Fibroblast of lung (primary cell): ENCODE measurements at places on chromosomes 3 and 15.

GRCh38 chr15:99443768-99444446 is 121.9 kb upstream of the MEF2A start:
- DNase-seq = no peak

GRCh38 chr3:52399131-52399530 is 45.8 kb downstream of the SEMA3G start:
- DNase-seq = no peak

- no peak for DNase-seq
These were observed 151.6 kb downstream of the IL5RA start for GRCh38 chr3:2958551-2958950.

DNA sequence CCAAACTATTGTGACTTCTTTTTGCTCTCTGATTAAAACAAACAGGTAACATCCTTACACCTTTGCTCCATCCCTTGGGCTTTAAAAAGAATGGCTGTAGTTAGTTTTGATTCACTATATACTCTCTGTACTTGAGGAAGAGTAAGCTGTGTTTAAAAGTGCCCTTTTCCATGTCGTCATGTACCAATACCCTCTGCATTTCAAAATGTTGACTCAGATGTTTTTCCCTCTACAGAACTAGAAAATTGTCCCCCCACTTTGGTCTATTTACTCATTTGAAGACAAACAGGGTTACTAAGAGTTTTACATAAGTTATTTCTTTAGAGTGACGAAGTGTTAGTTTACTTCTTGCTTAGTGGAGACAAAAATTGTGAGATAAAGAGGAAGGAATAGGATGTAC is 62.7 kb downstream of the TASOR start:
- DNase-seq = no peak

DNA sequence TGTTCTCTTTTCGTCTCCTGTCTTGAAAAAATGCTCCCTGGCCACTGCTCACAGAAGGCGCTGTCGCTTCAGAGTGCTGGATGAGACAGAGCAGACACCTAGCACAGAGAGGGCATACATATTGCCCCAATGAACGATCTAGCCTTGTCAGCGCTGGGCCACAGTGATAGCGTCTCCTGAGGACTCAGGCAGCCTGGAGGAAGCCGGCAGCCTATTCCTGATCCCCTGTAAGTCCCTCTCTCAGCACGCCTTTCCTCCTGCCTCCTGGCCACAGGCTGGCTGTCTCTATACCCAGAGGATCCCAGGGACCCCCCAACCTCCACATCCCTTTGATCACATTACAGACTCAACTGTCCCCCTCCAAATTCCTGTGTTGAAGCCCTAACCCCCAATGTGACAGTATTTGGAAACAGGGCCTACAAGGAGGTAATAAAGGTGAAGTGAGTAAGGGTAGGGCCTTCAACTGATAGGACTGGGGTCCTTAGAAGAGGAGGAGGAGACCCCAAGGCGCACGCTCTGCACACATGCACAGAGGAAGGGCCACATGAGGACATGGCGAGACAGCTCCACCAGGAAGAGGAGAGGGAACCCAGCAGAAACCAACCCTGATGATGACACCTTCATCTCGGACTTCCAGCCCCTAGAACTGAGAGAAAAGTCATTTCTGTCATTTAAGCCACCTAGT is 7.5 kb downstream of the PLA2G4F start:
- DNase-seq = no peak

DNA sequence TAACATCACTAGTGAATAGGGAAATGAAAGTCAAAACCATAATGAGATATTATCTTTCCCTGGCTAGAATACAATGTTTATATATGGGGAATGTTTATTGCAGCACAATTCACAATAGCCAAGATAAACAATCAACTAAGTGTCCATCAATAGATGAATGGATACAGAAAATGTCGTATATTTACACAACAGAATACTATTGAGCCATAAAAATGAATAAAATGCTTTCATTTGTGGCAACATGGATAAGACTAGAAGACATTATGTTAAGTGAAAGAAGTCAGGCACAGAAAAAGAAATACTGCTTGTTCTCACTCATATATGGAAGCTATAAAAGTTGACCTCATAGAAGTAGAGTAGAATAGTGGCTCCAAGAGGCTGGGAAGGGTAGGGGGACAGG is 65.2 kb downstream of the SLC9C1 start:
- DNase-seq = no peak

- peak; percentile 2 for DNase-seq
These were observed 47.3 kb upstream of the BCHE start for GRCh38 chr3:165884518-165884917.

DNA sequence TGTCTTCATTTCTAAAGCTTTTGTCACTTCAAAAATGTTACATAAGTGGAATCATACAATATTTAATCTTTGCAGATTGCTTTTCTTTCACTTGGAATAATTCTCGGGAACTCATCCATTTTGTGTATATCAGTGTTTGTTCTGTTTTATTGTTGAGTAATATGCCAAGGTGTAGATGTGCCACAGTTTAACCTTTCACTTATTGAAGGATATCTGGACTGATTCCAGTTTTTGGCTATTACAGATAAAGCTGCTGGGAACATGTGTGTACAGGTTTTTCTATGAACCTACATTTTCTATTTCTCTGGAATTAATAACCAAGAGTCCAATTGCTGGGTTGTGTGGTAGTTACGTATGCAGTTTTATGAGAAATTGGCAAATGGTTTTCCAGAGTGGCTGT is 334.9 kb downstream of the PTPRG start:
- DNase-seq = no peak

- DNase-seq = no peak
These were observed 167.8 kb upstream of the CCDC54 start for GRCh38 chr3:107209302-107209990.

DNA sequence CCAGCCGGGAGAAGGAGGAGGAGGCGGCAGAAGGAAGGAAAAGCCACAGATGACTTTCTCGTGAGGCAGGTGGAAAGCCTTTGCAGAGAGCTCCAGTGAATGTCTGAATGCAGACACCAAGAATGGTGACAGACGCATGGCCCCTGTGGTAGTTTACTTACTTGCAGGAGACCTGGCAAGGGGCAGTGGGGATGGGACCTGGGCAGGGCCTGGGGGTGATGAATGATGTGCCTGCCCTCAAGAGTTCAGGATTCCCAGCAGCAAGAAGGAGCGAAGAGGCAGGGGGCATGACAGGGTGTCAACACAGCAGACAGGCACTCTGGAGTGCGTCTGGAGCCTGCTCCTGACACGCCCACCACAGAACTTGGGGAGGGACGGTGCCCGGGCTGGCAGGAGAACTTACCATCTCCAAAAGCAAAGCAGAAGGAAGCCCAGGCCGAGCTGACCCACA is 260.5 kb upstream of the LYSMD4 start:
- DNase-seq = no peak

GRCh38 chr3:119322021-119322834 is 28.0 kb downstream of the ARHGAP31 start:
- peak; percentile 24 for DNase-seq

GRCh38 chr3:191368755-191369615 is 38.7 kb upstream of the UTS2B start:
- no peak for DNase-seq

- DNase-seq = peak; percentile 72
These were observed 1.8 kb downstream of the RBMS3 start for GRCh38 chr3:29282427-29283230.

GRCh38 chr3:11400213-11400612 is 128.0 kb downstream of the ATG7 start:
- DNase-seq = no peak

DNA sequence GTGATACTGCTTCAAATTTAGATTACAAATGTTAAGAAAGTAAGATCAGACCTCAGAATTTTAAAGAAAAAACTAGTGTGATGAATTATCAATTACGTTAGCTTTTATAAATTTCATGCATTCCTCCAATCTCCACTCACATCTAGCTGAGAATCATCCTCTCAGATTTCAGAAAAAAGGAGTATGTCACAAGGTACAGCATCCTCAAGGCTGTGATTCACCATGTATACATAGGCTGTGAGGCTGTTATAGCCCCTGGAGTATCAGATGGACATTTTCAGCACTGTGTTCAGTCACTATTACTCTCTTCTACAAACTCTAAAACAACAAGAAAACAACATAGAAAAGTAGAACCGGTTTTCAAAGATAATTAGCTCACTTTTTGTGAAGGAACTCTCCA is 214.4 kb downstream of the PCCB start:
- DNase-seq = peak; percentile 64

DNA sequence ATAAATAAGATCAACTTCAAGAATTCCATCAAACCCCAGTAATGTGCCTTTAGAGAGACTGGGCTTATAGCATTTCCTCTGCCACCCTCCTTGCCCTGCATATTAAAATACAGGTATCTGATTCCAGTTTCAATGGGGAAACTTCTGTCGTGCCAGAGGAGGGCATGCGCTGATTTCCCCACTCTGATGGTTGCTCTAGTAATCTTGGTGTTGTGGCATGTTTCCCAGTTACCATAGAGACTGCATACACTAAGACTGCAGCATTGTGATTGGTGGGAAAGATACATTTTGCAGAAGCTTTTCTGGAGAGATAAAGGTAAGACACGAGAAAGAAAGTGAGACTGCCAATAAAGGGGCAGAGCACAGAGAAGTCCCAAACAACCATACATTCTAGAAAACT is 225.6 kb downstream of the TIGIT start:
- DNase-seq = peak; percentile 77

- peak; percentile 84 for DNase-seq
These were observed 279.0 kb downstream of the LPP start for GRCh38 chr3:188432802-188433520.

DNA sequence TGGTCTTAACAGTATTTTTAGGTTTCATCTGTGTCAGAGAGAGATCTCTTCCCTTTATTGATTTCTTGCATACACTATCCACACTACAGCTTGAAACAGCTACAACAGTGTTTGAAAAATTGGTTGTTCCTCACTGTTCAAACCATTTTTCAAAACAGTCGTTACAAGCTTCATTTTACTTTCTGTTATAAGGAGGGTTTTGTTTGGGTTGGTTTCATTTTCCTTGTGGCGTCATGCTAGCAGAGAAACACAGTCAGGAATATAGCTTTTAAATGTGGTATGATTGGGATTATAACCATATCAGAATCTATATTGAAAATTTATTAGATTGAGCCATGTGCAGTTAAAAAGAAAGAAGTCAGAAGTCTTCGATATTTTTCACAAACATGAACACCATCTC is 400.6 kb downstream of the ZBTB20 start:
- no peak for DNase-seq

- peak; percentile 63 for DNase-seq
These were observed 1.2 kb downstream of the IGDCC4 start for GRCh38 chr15:65421360-65422215.

DNA sequence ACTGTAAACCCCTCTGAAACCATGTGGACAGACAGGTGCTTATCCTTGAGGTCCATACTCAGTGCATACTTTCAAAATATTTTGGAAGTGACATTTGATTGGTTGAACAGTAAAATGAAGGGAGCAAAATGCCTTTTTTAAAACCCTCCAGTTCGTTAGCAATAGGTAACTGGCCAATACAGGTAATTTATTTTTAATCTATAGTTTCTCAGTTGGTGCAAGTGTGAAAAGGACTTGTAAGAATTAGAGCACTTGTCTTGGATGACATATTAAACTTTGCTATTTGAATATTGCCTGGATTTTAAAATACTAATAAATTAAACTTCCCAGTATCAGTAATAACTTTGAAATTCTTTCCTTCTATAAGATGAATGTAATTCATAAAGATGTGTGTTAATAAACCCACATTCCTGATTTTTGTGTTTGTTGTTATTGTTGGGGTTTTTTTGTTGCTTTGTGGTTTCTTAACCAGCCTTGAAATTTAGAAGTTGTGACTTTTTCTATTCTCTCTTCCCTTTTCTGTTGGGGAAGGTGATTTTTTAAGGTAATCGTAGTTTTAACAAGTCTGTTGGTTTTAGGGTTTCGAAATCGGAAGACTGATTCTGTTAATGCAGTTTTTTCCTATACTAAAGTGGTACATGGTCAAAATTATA is 90.0 kb downstream of the STT3B start:
- no peak for DNase-seq

DNA sequence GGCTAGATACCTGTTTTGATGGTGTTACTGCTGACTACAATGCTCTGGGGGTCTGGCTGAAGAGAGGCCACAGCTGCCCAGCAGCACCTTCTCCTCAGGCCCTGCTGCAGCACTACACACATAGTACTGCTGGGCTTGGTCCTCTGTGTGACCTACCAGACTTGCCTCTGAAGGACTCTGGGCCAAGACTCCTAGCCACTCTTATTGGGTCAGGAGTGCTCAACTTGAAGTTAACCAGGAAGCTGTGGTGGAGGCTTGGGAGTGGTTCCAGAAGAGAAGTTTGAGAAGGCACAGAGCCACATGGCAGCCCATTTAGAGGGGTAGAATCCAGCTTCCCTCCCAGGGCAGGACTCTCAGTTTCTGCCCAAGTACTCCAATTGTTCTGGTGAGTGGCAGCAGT is 16.6 kb downstream of the ELP6 start:
- no peak for DNase-seq

- no peak for DNase-seq
These were observed 2.9 kb upstream of the FXR1 start for GRCh38 chr3:180909369-180910127.

DNA sequence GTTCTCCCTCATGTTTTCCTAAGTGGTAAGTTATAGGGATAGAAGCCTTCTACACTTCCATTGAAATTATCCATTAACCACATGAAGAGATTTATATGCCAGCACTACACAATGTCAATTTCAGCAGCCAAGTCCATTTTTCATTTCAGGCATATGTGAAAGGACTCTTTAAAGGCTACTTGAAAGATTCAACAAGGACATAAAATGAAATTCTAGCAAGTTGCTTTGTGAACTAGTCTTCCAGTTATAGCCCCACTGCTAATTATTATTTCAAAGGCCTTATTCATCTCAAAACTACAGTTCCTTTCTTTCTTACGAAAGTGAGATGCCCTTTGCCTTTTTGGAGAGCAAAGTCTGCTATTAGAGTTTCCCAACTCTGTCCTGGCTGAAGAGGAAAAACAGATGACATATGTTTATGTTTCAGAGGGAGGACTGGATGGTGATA is 66.0 kb upstream of the SLC2A2 start:
- DNase-seq = peak; percentile 83

DNA sequence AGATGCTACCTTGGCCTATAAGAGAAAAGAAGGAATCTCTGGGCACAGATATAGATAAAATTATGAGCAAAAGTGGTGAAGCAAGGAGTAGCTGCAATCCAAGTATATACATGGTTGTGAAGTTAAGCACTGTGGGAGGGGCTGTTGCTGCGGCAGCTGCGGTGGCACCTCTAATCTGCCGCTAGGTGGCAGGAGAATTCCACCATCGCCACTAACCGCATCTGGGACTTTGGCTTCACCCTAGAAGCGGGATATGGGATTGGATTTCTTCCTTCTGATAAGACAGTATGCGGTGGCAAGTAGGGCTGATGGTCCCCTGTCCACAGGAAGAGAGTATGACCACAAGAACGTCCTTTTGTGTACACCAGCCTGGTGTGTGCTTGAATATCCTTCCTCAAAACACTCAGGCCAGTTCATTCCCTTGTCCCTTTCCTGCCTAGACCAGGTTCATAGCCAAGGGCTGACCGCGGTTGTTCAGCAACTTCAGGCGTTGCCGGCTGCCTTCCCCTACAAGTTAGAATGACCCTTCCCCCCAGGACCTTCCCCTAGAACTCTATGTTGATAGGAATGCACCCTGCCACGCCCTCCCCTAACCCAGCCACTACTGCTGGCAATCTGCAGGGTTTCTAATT is 5.1 kb downstream of the MAGEL2 start:
- peak; percentile 64 for DNase-seq
